ENCODE measurements at places on chromosomes 1 and 21. TPM values are rescaled to one million over a fixed set of nuclear protein-coding genes. Genes with fewer than 3 reads are reported as not detected.
A peak's percentile ranks its signal among the peaks of the same experiment; 100 is the strongest.

The GOLT1A gene
- 0.27 TPM for total RNA-seq

The NBL1 gene
- 217 TPM for total RNA-seq

The HSPB7 gene
- 39.5 TPM for total RNA-seq

The CD247 gene
- 0.32 TPM for total RNA-seq

The YTHDF2 gene
- 70.2 TPM for total RNA-seq

The OR2L13 gene
- total RNA-seq = not detected

GRCh38 chr21:25457411-25457810, 149.9 kb downstream of the MRPL39 start:
- H3K36me3 ChIP-seq = no peaks in the 10 kb centered on the region
- no peak overlapping the region for H3K4me3 ChIP-seq

DNA sequence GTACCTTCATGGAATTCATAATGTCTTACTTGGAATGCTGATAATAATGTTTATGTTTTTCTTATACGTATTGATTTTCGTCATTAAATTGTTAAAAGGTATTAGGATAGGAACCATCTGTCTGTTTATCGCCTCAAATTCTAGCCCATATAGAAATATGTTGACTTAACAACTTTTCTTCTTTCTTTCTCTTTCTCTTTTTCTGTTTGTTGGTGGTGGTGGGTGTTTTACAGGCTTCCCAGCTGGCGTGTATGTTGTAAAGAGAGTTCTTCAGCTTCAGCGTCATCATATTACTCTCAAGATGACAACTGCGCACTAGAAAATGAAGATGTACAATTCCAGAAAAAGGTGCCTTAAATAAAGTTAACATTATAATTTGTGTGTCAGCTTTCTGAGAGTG, 18.3 kb downstream of the SUCO start:
- H3K27ac ChIP-seq = no peak overlapping the region
- no peak for DNase-seq
- H3K36me3 ChIP-seq = no peaks in the 10 kb centered on the region
- H3K4me3 ChIP-seq = no peak overlapping the region
- H3K27me3 ChIP-seq = no peaks in the 10 kb centered on the region

GRCh38 chr1:94951509-94952208, 24.7 kb upstream of the CNN3 start:
- H3K27me3 ChIP-seq = no peaks in the 10 kb centered on the region
- H3K4me3 ChIP-seq = no peak overlapping the region
- H3K36me3 ChIP-seq = no peaks in the 10 kb centered on the region
- H3K27ac ChIP-seq = no peak overlapping the region
- H3K4me1 ChIP-seq = peaks cover 17% of the 10 kb centered on the region

DNA sequence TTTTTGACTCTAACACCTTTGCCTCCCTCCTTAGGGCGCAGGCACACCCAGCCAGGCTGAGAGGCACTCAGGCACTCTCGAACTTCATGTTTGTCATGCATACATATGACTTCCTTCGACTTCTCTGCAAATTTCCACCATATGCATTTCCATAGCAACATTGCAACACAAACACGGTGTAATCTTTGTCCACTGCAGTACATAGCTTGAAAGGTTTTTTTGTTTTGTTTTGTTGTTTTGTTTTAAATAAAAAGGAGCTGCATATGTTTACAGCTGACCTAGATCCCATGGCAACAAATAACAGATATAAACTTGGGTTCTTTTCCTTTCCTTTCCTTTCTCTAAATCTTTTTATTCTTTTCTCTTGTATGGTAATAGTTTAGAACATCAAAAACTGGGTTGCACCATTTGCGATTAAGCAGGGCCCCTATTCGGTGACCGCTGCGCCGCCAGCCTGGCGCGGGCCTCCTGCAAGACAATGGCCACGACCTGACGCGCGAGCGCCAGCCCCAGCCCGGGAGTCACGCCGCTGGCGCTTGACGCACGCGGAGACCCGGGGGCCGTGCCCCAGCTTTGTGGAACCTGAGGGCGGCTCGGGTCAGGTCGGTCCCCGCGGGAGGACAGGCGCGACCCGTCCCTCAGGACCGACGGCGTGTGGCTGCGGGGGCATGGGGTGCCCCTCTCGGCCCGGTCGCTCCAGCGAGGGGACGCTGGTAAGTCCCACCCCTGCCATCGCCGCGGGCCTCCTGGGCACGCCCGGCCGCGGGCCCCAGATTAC, 35.2 kb downstream of the CCN1 start:
- no peaks in the 10 kb centered on the region for H3K36me3 ChIP-seq
- DNase-seq = no peak
- H3K27ac ChIP-seq = no peak overlapping the region
- no peaks in the 10 kb centered on the region for H3K27me3 ChIP-seq
- H3K4me3 ChIP-seq = no peak overlapping the region
- peaks cover 5% of the 10 kb centered on the region for H3K4me1 ChIP-seq

DNA sequence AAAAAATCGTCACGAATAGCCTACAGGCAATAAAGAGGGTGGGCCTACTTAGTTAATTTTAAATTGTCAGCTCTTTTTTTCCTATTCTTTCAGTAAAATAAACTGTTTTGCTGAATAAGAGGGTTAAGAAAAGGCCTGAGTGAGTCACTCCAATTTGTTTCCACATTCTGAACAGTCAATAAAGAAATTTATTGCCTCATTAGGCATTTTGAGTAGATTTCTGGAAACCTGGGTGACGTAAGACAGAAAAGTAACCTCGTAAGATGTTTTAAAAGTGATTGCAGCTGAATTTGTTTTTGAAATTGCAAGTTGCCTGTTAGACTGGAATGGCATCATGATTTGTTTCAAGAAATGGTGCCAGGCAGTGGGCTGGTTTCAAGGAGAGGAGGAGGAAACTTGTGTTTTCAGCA, 439.3 kb downstream of the USP25 start:
- no peaks in the 10 kb centered on the region for H3K27me3 ChIP-seq
- H3K36me3 ChIP-seq = no peaks in the 10 kb centered on the region
- no peak for DNase-seq

DNA sequence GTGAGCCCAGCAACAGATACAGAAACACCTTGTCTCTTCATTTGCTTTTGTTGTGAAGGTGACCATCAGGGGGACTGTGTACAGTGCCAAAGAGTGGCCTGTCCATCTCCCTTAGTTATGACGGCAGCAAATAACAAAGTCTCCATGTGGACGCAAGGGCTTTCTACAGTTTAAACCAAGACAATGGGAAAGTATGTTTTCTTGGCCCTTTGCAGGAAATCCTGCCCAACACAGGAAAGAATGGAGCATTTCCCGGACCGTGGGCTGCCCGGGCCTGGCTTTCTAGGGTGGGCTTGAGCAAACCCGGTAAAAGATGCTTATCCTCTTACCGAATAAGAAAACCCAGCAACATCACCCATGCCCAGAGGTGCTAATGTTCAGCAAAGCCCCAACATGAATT, 87.3 kb downstream of the ZBTB18 start:
- H3K4me3 ChIP-seq = no peak overlapping the region
- H3K4me1 ChIP-seq = no peaks in the 10 kb centered on the region
- no peak overlapping the region for H3K27ac ChIP-seq
- H3K27me3 ChIP-seq = no peaks in the 10 kb centered on the region
- no peaks in the 10 kb centered on the region for H3K36me3 ChIP-seq
- DNase-seq = no peak

- DNase-seq = no peak
- H3K36me3 ChIP-seq = no peaks in the 10 kb centered on the region
- H3K4me1 ChIP-seq = no peaks in the 10 kb centered on the region
Observed at GRCh38 chr21:35635994-35636393, 424.3 kb downstream of the SETD4 start.

DNA sequence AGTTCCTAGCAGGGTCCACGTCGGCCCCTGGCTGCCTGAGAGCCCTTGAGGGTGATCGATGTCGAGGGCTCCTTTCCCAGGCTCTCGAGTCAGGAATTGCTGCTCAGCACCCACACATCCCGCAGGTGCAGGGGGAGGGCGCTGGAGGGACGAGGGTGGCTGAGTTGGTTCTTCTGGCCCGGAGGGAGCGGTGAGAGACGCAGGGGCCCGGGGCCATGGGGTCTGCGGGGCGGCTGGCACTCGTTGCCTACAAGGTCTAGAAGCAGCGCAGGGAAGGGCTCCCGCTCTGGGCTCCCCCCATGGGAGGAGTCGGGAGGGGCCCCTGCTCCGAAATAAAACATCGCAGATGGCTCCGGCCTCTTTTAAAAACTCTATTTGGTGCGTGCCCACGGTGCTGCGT, 18.2 kb downstream of the PANK4 start:
- no peak overlapping the region for H3K4me3 ChIP-seq
- H3K4me1 ChIP-seq = no peaks in the 10 kb centered on the region
- no peak overlapping the region for H3K27ac ChIP-seq

GRCh38 chr1:116388122-116388521, 15.1 kb downstream of the ATP1A1 start:
- peaks cover 17% of the 10 kb centered on the region for H3K4me1 ChIP-seq
- no peak for DNase-seq
- no peaks in the 10 kb centered on the region for H3K36me3 ChIP-seq
- H3K4me3 ChIP-seq = no peak overlapping the region
- H3K27ac ChIP-seq = no peak overlapping the region

GRCh38 chr1:61318319-61319125, 236.2 kb downstream of the NFIA start:
- no peaks in the 10 kb centered on the region for H3K36me3 ChIP-seq
- H3K27me3 ChIP-seq = no peaks in the 10 kb centered on the region
- no peak for DNase-seq
- no peak overlapping the region for H3K4me3 ChIP-seq
- no peak overlapping the region for H3K27ac ChIP-seq

DNA sequence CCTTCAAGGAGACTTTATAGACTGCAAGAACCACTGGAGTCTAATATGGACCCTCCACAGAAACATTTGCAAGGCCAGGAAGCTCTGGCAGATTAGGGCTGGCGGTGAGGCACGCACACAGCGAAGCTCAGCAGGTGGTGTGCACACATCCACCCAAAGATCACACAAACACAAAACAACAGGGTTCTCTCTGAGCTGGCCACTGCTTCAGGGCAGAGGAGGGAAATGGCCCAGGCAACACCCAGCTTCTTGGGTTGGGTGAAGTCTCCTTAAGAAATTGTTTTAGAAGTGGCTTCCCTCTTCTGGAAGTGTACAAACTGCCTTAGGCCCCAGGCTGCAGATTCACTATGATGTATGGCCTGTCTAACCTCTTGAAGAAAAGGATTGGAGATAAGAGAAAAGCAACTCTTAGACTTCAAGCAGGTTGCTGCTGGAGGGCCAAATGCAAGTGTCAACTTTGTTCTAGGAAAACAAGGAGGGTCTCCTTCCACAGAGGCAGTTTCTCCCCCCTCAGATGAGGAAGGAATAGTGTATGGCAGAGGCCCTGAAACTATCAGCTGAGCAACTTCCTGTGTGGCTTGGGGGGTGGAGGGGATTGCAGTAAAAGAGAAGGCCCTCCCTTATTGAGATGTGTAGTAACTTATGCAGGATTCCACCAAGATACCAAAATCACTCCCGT, 2.0 kb downstream of the RCSD1 start:
- H3K4me1 ChIP-seq = peaks cover 8% of the 10 kb centered on the region
- no peak overlapping the region for H3K27ac ChIP-seq
- no peaks in the 10 kb centered on the region for H3K27me3 ChIP-seq
- no peaks in the 10 kb centered on the region for H3K36me3 ChIP-seq

DNA sequence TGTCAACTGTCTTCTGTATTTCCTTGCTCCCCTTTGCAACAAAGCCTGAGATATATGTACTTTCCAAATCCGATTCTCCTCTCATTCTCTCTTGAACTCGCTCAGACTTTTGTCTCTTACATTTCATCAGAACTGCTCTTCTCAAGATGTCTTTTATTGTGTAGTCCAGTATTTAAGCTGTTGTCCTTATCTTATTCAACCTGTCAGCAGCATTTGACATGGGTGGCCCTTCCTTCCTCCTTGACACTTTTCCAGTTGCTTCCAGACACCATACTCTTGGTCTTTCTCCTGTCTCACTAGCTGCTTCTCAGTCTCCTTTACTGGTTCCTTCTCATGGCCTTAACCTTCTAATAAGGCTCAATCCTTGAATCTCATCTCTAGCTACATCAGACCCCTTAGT, 47.0 kb downstream of the TSNAX start:
- H3K4me3 ChIP-seq = no peak overlapping the region
- H3K4me1 ChIP-seq = peaks cover 2% of the 10 kb centered on the region

DNA sequence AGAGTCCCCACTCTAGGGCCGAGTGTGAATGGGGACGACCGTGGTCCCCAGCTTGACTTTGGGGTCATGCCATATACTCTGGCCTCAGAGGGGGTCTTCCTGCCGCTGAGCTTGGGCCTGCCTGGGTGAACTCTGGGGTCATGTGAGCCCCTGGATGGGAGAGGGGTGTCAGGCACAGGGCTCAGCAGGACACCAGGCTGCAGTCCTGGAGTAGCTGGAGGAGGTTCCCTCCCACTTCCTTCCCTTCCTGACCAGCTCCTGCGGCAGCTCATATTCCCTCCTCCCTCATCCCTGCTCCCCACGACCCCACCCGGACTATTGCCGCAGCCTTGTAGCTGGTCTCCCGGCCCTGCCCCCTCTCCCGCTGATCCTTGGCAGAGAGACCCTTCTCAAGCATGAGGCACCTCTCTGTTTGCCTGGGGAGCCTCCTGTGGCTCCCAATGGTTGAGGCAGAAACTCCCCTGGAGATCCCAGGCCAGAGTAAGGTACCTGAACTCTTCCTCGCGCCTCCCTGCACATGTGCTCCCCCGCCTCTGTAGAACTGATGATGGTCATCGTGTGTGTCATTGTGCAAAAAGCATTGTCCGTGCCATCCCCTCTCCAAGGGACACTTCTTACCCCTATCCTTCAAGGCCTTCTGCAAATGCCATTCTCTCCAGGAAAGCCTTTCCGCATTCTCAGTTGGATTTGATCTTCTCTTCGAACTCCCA, 1.8 kb downstream of the TNFRSF1B start:
- peak overlapping the region; percentile 58 for H3K4me3 ChIP-seq
- H3K36me3 ChIP-seq = no peaks in the 10 kb centered on the region
- DNase-seq = no peak
- H3K27ac ChIP-seq = no peak overlapping the region
- H3K27me3 ChIP-seq = no peaks in the 10 kb centered on the region
- peaks cover 10% of the 10 kb centered on the region for H3K4me1 ChIP-seq

- DNase-seq = no peak
- H3K36me3 ChIP-seq = no peaks in the 10 kb centered on the region
- no peak overlapping the region for H3K27ac ChIP-seq
- H3K27me3 ChIP-seq = no peaks in the 10 kb centered on the region
Observed at GRCh38 chr1:195954848-195955247, 653.4 kb downstream of the KCNT2 start.

DNA sequence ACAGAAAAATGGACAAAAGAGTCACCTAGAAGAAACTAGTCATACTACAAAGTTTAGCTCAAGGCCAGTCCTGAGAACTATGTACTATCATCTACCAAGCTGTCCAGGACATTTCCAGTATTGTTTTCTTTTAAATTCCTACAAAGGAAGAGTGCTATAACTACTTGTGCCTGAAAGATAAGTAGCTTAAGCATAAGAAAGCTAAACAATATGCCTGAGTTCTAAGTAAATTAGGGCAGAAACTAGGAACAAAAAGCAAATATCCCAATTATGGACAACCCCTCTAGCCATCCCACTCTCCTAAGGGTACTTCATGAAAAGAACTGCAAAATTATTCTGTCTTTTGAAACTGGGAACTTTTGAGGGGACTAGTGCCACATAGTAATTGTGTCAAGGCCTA, 5.3 kb upstream of the RGS2 start:
- no peak for DNase-seq
- H3K27me3 ChIP-seq = no peaks in the 10 kb centered on the region
- no peaks in the 10 kb centered on the region for H3K4me1 ChIP-seq
- no peak overlapping the region for H3K27ac ChIP-seq

- no peak for DNase-seq
- peaks cover 11% of the 10 kb centered on the region for H3K4me1 ChIP-seq
- no peak overlapping the region for H3K27ac ChIP-seq
- H3K4me3 ChIP-seq = no peak overlapping the region
- H3K36me3 ChIP-seq = no peaks in the 10 kb centered on the region
Observed at GRCh38 chr1:31957701-31958674, 19.8 kb upstream of the PTP4A2 start.
